Activated CD4-positive, CD25-positive, alpha-beta regulatory T cell (primary cell): ENCODE measurements at places on chromosomes 2 and 18.

GRCh38 chr2:156457523-156458517 lies 21.6 kb downstream of the GPD2 start:
- DNase-seq, result no peak

DNA sequence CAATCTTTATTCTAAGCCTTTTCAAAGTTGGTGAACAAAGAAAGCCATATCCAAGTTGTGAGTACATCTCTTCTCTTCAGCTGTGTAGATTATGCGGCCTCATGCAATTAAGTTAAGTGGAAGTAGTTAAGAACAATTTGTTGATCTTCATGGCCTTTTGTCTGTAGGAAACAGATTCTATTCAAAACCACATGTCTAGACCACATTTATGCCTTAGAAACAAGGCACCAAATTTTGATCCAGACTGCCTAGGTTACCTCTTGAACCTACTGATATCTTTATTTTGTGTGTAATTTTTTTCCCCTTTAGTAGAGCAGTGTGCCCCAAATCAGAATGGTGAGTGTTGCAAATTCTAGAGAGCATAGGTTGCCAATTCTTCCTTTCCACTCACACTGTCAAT lies 101.6 kb upstream of the CERS6 start:
- DNase-seq, result no peak

DNA sequence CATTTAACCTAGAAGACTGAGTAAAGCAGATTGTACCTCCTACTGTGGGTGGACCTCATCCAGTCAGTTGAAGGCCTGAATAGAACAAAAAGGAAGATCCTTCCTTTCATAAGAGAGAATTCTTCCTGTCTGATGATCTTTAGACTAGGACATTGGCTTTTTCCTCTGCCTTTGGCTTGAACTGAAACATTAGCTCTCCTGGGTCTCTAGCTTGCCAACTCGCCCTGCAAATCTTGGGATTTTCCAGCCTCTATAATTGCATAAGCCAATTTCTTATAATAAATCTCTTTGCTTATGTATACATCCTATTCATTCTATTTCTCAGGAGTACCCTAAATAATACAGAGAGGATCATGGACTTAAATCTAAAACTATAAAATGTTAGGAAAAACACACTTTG lies 6.2 kb upstream of the KDSR start:
- DNase-seq, result no peak

DNA sequence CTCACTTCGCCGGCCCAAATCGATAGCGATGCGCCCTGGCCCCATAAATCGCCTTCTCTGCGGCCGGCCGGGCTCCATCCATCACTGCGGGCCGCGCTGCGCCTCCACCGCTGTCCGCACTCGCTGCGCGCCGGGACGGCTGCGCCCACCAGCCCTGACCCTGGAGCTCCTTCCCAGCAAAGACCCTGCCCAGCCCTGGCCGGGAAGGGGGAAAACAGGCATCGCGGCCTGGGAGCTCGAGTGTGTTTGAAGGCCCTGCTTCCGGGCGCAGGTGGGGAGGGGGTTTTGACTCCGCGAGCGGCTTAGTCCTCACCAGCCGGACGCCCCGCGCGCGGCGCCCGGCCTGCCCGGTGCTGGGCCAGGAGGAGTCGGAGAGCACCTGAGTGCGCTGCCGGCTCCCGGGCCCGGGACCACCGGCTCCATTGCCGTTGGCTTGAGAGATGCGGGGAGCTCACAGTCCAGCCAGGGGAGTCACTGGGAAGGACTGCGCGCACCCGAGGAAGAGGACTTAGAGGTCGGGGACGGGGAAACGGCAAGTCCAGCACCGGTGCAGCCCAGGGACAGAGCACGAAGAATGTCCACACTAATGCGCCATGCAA lies 1.1 kb downstream of the PAX8 start:
- DNase-seq, result no peak

DNA sequence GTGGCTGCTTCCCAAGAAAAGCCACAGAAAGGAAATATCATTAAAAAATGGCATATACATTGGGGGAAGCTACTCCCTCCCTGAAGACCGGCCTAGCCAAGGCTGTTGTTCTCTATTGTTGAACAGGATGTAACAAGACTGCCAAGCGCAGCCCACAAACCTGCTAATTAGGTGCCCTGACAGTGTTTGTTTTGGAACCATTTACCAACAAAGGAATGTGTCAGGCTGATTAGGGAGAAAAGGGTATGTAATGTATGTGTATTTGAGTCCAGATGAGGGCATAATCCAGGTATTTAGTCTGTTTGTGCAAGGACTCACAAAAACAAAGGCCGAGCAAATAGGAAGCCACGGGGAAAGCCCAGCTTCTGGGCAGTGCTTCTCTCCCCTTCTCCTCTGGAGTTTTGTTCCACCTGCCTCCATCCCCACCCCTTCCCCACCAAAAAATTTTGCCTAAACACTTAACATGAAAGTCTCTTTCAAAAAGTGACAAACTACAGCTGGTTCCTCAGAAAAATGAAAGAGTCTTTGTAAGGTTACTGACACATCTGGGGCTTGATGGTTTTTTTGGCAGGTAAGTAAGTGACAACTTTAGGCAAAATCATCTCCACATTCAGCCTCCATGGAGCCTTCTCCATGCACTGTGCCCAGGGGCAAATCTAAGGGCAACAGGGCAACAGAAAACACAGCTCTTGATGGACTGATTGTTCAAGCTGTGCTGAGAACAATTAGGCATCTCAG lies 78.3 kb upstream of the FZD5 start:
- no peak for DNase-seq

- DNase-seq, result no peak
These were observed 1.7 kb downstream of the TUBB6 start for GRCh38 chr18:12309683-12310198.

GRCh38 chr18:43283299-43283698 lies 6.0 kb upstream of the SYT4 start:
- DNase-seq, result no peak

DNA sequence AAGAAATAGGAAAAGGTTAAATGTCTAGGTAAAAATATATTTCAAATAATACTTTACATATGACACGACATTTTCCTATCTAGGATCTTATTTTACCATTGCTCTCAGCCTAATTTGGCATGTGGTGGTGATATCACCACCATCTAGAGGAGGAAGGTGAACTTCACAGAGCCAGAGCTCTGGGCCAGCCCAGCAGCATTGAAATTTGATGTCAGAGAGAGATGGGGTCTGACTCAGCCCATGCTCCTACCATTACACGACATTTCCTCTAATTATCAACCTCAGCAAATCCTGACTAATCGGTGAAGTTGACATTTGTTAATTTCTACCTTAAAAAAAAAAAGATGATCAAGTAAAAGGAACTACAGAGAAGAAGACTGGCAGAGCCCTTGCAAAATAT lies 42.3 kb downstream of the LRRTM4 start:
- no peak for DNase-seq
